ENCODE measurements at places on chromosomes 16 and 17.

GRCh38 chr16:58937661-58938060 lies 203.5 kb upstream of the GOT2 start:
- DNase-seq: no peak

DNA sequence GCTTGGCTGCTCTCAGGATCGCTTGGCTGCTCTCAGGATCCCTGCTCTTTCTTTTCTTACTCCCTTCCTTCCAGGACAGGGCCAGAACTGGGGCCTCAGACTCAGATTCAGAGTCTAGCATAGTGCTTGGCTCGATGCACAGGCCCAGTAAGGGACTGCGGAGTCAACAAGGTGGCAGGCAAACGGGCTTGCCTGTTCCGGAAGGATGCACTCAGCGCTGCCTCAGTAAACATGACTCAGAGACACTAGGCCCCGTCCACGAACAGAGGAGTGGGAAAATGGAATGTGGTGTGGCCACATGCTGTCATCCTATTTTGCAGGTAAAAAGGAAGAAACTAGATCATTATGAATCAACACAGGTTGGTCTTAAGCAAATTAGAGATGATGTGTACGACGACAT lies 9.8 kb downstream of the SPHK1 start:
- no peak for DNase-seq

GRCh38 chr16:54291656-54292487 lies 5.3 kb upstream of the IRX3 start:
- DNase-seq: no peak

- no peak for DNase-seq
These were observed 63.6 kb downstream of the SCNN1B start for GRCh38 chr16:23365602-23366240.

- no peak for DNase-seq
These were observed 10.2 kb downstream of the POLR2C start for GRCh38 chr16:57472665-57473060.

DNA sequence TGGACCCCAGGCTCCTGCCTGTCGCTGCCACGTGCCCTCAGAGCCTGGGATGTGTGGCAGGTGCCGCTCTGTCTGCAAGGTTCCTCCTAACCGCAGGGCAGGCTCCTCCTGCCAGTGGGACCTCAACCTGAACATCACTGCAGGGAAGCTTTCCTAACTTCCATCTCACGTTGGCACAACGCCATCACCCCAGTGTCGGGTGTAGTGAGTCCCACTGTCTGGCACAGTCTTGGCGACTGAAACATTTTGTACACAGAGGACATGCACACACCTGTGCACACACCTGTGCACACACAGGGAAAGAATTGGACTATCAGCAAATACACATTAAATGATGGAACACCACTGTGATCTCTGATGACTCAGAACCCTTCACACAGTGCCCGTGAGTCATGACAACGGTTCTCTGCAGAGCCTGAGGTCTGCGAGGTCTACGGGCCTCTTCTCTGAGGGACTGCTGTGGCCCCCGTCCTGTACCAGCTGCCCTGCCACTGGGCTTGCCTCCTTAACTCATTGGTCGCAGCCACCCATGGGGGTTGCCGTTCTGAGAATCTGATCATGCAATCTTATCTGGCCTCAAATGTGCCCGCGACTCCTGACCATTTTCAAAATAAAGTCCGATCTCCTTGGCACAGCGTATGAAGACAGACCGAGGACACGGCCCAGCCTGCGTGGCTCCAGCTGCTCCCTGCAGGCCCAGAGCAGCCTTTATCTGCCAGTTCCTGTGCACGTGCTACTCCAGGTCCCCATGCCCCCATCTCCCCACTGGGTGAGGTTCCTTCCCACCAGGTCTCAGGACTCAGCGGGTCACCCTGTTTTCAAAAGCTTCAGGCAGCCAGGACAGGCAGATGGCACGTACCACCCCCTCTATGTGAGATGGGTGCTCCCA lies 7.6 kb downstream of the CCDC57 start:
- DNase-seq: no peak

GRCh38 chr16:31177136-31177535 lies 2.8 kb upstream of the FUS start:
- DNase-seq: no peak

DNA sequence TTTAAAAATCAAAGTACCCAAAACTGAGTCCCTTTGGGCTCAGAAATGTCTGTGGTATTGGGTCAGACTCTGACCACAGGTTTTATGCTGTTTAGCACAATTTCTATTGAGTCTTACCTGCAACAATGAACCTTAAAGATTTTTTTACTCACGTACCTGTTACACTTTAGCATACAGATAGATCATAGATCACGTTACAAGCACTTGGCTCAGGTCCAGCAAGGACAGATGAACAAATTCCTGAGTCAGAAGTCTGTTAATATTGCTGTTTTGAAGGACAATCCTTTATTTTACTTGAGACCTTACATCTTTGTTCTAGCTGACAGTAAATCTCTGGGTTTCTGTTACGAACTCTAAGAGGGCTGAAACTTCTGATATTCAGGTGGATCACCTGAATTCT lies 12.8 kb downstream of the SLC7A6OS start:
- no peak for DNase-seq

GRCh38 chr17:32208436-32208835 lies 57.2 kb upstream of the RHBDL3 start:
- DNase-seq: no peak

GRCh38 chr17:82737967-82738877 lies 2.8 kb downstream of the FN3K start:
- DNase-seq: no peak

DNA sequence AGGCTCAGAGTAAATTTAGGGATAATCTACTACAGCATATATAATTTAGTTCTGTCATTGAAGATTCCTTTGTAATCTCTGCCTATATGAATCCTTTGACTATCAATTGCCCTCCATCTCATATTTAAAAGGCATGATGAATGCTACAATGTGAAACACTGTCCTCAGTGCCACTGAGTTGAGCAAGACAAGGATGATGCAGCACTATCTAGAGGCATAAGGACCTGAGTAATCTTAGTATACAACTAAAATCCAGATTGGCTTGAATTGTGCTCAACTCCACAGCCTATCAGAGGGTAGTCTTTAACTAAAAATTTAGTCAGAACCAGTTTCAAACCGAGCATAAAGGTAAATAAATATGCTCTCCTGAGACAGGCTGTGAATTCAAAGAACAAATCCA lies 11.6 kb upstream of the STRADA start:
- no peak for DNase-seq

DNA sequence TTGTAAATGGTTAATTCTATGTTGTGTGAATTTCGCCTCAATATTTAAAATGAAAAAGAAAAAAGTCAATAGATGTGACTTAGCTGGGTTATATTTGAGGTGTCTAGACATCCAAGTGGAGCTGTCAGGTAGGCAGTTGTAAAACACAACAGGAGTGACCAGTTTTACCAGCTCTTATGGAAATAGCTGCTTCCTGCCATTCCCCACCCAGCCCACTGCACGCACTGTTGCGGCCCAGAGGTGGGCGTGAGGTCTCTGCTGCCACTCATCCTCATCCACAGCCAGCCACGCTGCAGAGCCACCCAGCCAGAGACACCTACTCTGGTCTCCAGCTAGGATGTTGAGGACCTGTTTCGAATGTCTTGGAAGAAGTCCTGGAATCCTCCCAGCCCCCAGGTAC lies 3.4 kb upstream of the CARD14 start:
- no peak for DNase-seq

- DNase-seq: no peak
These were observed 30.3 kb downstream of the B4GALNT2 start for GRCh38 chr17:49162866-49163265.

- peak; percentile 37 for DNase-seq
These were observed 19.9 kb upstream of the PLLP start for GRCh38 chr16:57304169-57305061.

DNA sequence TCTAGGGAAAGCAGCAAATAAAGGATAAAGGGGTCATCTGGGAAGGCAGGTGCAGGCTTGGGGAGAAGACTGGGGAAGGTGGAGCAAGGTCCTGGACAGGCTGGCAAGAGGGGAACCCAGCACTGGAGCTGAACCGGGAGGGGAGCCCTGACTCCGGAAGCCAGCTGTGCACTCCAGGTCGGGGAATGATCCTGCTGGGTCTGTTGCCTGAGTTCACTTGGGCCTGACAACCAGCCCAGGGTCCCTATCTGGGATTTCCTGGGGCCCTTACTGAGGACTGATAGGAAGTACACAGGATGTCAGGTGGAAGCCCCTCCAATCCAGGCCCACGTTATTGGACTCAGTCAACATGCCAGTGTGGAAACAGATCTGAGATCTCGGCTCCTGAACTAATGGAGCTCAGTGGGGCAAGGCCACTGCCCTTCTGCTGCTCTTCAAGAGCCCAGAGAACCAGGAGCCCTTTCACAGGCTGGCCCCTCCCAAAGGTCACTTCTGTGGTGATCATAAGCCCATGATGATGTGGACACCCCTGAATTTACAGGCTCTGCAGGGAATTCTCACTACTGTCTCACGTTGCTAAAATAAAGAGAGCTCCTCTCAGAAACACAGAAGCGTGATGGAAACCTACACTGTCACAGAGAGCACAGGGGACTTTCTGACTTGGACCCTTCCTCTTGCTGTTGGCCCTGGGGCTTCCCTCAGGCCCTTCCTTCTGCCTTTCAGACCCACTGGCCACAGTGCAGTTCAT lies 19.9 kb upstream of the PITPNM3 start:
- DNase-seq: no peak

DNA sequence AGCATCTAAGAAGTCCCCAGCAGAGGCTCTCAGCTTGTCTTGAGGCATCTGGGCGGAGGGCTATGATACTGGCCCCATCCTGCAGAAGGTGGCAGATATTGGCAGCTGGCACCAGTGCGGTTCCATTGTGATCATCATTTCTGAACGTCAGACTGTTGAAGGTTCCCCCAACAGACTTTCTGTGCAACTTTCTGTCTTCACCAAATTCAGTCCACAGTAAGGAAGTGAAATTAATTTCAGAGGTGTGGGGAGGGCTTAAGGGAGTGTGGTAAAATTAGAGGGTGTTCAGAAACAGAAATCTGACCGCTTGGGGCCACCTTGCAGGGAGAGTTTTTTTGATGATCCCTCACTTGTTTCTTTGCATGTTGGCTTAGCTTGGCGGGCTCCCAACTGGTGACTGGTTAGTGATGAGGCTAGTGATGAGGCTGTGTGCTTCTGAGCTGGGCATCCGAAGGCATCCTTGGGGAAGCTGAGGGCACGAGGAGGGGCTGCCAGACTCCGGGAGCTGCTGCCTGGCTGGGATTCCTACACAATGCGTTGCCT lies at the start of gene CIITA:
TSS of gene CIITA (plus strand) at position 404 of the 543 bp plus-strand sequence. CDS start at position 533, 129 bp downstream.
- DNase-seq: peak; percentile 49

DNA sequence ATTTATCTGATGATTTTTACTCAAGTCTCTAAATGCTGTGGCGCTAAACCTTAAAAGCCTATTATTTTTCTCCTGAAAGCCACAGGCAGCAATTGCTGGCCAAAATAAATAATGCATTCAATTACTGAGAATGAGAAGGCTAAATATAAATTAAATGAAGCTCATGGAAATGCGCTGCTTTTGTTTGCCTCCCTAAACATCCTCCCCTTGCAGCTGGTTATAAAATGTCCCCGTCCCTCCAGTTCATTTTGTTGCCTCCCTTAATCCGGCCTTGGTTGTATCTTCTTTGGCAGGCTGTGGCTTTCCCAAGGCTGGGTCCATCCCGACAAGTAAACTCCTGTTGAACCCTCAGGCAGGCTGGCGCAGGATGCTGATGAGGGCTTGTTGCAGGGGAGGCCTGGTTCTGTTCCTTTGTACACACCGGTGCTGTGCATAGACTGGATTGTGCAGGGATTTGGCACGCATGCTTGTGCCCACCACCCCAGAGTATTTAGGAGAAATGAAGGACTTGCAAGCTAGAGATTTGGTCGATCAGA lies 62.7 kb downstream of the KNOP1 start:
- DNase-seq: no peak

GRCh38 chr16:22010902-22011301 lies 3.0 kb downstream of the MOSMO start:
- DNase-seq: no peak

GRCh38 chr17:73227379-73227778 lies 34.3 kb downstream of the CPSF4L start:
- DNase-seq: no peak

DNA sequence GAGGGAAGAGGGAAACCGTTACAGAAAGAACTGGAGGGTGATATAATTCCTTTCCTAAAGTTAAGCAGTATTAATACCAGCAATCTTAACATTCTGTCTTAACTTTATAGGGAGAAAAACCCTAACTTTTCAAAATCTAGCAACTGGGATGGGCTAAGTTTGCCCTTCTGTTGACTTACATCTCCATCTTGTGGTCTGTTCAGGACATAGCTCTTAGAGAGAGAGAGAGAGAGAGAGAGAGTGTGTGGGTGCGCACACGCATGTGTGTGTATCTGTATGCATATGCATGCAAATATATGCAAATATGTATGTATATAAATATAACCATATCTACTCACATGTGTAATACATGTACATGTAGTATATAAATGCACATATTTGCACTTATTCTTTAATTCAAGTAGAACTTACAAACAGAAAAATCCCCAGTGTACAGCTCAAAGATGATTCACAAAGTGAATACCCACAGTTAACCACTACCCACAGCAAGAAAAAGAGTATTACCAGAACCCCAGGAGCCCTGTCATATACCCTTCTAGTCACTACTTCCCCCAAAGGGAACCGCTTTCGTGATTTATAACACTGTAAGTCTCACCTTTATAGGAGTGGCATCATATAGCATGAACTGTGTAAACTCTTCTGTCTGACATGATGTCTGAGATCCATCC lies 46.5 kb downstream of the STX8 start:
- no peak for DNase-seq

DNA sequence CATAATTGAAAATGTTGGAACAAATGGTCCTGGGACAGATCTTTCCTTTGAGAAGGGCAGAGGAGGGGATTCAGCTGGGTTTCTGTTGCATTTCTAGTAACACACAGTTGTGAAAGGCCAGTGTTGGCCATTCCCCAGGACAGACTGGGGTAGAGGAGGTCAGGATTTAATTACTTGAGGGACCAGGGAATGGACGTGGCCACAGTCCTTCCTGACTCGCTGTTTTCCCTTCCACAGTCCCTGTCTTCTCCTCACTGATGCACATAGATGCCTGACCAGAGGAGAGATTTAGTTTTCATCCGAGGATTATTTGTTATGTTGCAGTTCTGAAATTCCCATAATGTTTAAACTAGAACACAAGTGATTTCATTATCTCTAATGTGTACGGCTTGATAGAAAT lies 25.2 kb upstream of the HEATR6 start:
- no peak for DNase-seq

DNA sequence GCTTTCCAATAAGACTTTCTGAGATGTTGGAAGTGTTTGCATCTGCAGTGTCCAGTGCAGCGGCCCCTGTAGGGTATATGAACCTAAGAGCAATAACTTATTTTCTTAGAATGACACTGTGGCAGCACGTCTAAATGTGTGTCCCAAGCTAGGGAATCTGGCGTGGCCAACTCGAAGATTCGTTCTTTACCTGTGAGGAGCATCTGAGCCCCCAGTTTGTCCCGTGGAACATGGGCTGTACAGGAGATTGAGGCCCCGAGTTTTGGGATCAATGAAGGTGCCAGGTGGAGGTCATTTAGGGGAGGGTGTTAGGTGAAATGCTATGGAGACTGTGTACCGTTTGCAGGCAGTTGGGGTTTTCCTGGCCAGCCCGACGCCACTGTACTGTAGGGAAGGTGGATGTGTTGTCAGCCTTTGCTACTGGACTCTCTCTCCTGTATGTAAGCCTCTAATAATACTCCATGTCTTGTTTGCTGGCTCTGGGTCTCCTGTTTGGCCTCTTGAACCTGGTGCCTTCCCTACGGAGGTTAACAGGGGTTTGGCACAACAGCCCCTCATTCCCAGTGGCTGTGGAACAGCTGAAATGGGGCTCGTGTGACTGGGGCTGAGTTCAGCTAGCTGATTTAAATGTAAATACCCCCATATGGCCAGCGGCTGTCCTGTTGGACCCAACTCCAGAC lies 45.5 kb upstream of the SDK2 start:
- no peak for DNase-seq

- no peak for DNase-seq
These were observed 24.3 kb upstream of the ADGRG1 start for GRCh38 chr16:57604177-57604576.

Data from GM04503 (cell line).